NB4 (cell line): ENCODE measurements at places on chromosomes 5 and 9.

DNA sequence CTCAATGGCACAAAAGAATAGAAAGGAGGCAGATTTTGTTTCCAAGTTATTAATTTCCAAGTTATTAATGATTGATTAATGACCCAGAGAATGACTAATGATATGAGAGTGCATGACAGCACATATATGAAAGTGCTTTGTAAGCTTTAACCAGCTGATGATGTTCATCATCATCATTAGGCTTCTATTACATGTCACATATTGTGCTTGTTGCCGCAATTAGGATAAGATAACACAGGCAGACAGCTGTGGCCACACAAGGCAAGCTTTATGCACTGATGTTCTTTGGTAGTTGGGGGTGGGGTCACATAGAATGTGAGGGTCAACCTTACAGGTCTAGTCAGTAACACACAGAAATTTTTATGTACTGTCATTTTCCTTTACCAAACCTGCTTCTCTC, 219.7 kb downstream of the TRPM3 start:
- no peak for DNase-seq

- no peak for DNase-seq
Measured at GRCh38 chr9:32067261-32067660, 317.2 kb upstream of the ACO1 start.

- no peak for DNase-seq
Measured at GRCh38 chr5:514101-514485, 10.2 kb downstream of the SLC9A3 start.

GRCh38 chr5:109907731-109908130, 218.0 kb downstream of the MAN2A1 start:
- DNase-seq: no peak

DNA sequence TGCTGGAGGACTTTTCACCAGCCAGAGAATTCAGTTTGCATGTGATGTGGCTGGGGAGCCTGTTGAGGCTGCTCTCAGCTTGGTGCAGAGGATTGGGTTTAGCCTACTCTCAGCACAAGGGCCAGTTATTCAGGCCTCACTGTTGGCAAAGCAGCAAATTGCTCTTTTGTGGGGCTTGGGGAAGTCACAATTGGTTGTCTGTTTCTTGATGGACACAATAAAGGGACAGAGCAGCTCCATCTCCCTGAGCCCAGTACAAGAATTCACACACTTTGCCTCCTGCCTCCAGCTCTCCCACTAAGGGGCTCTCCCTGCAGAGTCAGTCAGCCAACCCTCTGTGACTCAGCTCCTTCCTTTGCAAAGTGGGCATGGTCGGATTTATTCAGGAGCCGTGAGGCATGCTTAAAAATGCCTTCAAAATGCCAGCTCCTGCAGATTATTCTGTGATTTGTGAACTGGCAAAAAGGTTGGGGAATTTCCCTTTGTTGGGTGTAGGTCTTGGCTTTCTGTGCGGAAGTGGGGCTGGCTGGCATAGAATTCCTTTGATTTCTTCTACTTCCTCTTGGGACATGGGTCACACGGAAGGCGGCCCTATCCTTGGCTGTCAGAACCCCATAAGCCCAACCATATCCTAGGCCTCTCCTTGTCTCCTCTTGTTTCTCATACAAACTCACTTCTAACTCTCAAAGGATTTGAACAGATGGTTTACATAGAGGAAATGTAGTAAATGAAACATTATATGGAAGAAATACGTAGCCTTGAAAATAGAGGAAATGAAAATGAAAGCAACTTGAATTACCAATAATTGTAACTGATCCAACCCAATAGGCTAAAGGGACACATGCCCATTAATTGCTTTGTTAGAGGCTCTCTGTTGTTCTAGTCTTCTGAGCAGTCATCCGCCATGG, 118.7 kb upstream of the CD180 start:
- DNase-seq: peak; percentile 6

DNA sequence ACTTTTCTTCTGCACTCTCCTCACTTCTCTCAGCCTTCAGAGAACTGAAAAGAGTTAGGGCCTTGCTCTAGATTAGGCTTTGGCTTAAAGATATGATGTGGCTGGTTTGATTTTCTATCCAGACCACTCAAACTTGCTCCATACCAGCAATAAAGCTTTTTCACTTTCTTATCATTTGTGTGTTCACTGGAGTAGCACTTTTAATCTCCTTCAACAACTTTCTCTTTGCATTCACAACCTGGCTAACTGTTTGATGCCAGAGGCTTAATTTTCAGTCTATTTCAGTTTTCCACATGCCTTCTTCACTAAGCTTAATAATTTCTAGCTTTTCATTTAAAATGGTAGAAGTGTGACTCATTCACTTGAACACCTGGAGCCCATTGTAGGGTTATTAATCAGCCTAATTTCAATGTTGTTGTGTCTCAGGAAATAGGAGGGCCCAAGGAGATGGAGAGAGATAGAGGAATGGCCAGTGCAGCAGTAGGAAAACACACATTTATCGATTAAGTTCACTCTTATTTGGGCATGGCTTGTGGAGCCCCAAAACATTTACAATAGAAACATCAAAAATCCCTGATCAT, 5.9 kb downstream of the ATPSCKMT start:
- DNase-seq: no peak
